Activated CD4-positive, alpha-beta memory T cell treated with anti-CD3 and anti-CD28 coated beads for 36 hours (primary cell): ENCODE measurements at places on chromosomes 13 and 19. TPM values are rescaled to one million over a fixed set of nuclear protein-coding genes. Genes with fewer than 3 reads are reported as not detected.
A peak's percentile ranks its signal among the peaks of the same experiment; 100 is the strongest.

- no peak for DNase-seq
Observed at GRCh38 chr19:42158926-42159325, 26.7 kb upstream of the POU2F2 start.

GRCh38 chr13:35714121-35714520 lies 237.6 kb upstream of the MAB21L1 start:
- no peak for DNase-seq

GRCh38 chr19:1853295-1854038 lies 5.2 kb upstream of the REXO1 start:
- peak; percentile 93 for DNase-seq

GRCh38 chr13:40158218-40158617 lies 502.8 kb downstream of the COG6 start:
- peak; percentile 50 for DNase-seq

- DNase-seq: no peak
Observed at GRCh38 chr19:30870876-30871275, 478.4 kb downstream of the TSHZ3 start.

The SCN1B gene
- total RNA-seq: 1.1 TPM
